ENCODE measurements at places on chromosomes 16 and 17.

DNA sequence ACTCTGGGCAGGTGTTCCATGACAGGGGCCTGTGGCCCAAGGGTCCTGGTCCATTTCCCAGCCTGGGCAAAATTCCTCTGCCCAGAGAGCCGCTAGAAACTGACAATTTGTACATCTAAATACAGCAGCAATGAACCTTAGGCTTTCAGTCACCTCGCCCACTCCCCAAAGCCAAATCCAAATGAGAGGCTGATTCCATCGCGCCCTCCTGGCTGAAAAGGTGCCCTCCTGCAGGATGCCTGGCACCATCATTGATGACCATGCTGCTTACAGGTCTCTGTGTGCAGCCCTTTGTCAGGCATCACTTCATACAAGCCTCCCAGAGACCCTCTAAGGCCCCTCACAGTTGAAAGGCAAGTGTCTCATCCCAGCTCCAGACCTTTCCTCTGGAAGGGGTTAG lies 114.7 kb downstream of the C16orf78 start:
- DNase-seq = no peak

DNA sequence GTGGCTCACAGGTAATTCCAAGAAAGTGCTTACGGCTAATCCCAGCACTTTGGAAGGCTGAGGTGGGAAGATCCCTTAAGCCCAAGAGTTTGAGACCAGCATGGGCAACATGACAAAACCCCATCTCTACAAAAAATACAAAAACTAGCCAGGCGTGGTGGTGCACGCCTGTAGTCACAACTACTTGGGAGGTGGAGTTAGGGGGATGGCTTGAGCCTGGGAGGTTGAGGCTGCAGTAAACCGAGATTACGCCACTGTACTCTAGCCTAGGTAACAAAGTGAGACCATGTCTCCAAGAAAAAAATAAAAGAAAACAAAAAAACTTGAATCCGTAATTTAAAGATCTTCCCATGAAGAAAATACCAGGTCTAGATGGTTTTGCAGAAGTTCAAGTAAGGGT lies 5.0 kb downstream of the ICAM2 start:
- DNase-seq = no peak

- no peak for DNase-seq
Measured at GRCh38 chr17:47733674-47734410, 806 bp downstream of the TBX21 start.

DNA sequence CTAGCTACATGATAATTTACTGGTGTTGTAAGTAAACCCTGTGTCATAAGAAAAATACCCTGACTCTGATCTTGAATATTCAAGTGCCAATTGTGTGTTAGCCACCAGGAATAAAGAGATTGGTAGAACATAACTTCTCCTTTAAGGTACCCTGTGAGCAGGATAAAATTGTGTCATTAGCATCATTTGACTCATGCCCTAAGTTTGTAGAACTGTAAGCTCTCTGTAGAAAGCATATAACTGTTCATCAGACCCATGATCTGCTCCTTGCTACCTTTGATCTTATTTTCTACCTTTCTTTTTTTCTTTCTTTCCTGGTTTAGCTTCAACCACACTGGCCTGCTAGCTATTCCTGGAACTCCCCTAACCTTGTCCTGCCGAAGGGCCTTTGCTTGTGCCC lies 35.8 kb downstream of the PTRH2 start:
- no peak for DNase-seq

GRCh38 chr16:71767060-71767900 lies 41.4 kb downstream of the AP1G1 start:
- DNase-seq = no peak

- DNase-seq = no peak
Measured at GRCh38 chr17:50199211-50199802, 2.1 kb downstream of the COL1A1 start.

DNA sequence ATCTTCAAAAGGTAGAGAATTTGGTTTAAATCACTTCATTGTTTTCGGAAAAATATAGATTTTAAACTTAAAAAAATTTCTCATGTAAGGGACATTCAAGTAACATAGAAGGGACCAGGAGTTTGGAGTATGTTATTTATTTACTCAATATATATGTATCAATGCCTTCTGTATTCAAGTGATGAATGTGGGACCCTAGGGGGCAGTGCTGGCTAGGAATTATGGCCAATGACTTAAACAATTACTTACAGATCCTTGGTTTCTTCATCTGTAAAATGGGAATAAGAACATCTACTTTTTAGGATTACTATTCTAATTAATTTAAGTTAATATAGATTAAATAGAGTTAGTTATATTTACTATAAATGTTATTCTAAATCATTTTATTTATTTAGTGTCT lies 886.3 kb upstream of the RBFOX1 start:
- no peak for DNase-seq

DNA sequence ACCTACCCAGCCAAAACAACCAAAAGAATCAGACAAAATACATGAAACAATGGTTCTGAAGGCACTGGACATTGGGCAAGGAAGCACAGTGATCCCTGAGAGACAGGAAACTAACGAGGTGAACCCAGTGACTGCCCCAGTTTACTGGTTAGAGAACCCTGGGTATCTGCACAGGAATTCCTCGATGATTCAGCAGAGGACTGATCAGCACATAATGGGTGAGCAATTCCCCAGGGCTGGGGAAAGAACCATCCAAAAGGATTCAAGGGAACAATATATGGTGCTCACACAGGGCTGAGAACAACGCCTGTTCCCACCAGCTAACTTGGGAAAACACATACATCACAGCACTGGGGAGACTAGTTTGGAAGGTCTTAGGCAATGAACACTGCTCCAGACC lies 167.2 kb downstream of the PARN start:
- DNase-seq = no peak

GRCh38 chr16:55832773-55833691 lies at the start of gene CES1:
CES1 (minus strand) TSS chr16:55833096; CDS start chr16:55833055, 41 bp downstream.
- peak; percentile 21 for DNase-seq

GRCh38 chr17:59829217-59830006 lies 63.3 kb downstream of the TUBD1 start:
- DNase-seq = peak; percentile 97

- DNase-seq = no peak
Measured at GRCh38 chr17:16470265-16470664, 21.7 kb downstream of the LRRC75A start.

DNA sequence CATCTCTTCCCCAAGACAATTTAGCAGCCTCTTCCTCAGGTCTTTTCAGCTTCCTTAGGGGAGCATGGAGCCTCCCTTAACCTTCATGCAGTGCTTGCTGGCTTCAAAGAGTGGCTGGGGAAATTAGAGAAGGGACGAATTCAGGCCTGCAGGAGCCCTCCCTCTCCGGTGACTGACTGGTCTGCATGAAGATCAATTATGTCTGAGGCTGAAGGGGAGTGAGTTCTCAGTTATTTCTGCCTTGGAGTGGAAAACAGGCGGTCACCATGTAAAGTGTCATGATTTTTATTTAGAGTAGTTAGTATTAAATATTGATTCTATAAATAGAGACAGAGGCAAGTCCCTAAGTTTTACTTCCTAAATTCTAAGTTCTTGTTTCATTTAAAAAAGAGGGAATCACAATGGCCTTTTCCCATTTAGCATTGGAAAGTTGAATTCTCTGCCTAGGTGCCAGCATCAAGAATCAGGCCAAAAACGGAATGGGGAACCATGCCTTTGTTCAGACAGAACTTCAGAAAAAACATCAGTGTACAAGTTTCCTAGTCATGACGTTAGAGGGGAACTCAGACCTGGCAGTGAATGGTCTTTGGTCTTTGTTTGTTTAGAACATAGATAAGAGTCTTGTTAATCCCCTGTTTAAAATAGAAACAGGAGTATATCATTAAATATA lies 4.4 kb downstream of the GABARAPL2 start:
- DNase-seq = peak; percentile 64

DNA sequence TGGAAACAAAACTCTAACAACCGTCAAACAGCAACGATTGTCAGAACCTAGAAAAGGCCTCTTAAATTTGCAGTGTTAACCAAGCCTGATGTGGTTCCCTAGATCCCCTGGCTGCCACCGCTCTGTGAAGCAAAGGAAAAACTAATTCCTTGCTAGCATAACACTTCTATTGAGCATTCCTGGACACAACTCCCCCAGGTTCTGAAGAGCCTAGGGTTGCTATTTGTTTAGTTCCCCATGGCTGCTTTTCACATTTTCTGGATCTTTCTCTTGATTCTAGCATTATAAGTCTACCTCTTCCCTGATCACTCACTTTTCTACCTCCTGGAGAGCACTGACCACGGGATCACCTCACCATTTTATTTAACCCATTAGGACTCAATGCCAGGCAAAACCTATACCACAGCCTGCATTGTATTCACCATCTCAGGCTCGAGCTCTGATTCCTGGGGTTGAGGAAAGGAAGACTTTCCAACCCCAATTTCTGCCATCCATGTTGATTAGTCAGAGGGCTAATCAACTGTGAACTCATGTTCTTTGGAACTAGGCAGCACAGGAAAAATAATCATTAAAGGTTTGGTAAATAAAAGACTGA lies 692 bp upstream of the KCNJ16 start:
- DNase-seq = no peak

GRCh38 chr16:2009164-2009711 lies 383 bp downstream of the ZNF598 start:
- peak; percentile 28 for DNase-seq

- DNase-seq = peak; percentile 28
Measured at GRCh38 chr16:89330177-89330856, 112.8 kb downstream of the ZNF778 start.

- peak; percentile 96 for DNase-seq
Measured at GRCh38 chr16:27326738-27327585, 13.2 kb downstream of the IL4R start.

GRCh38 chr16:23700509-23700908 lies 12.5 kb downstream of the ERN2 start:
- DNase-seq = no peak

DNA sequence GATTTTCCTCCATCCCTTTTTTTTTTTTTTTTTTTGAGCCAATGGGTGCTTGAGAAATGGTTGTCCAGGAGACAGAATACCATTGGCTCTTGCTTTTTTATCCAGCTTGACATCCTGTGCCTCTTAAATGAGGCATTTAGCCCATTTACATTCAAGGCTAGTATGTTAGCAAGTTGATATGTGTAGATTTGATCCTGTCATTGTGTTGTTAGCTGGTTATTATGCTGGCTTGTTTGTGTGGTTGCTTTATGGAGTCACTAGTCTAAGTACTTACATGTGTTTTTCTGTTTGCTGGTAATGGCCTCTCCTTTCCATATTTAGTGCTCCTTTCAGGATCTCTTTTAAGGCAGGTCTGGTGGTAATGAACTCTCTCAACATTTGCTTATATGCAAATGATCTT lies 14.1 kb upstream of the SLFN11 start:
- DNase-seq = no peak

GRCh38 chr16:79301051-79301450 lies 299.5 kb downstream of the MAF start:
- DNase-seq = no peak

DNA sequence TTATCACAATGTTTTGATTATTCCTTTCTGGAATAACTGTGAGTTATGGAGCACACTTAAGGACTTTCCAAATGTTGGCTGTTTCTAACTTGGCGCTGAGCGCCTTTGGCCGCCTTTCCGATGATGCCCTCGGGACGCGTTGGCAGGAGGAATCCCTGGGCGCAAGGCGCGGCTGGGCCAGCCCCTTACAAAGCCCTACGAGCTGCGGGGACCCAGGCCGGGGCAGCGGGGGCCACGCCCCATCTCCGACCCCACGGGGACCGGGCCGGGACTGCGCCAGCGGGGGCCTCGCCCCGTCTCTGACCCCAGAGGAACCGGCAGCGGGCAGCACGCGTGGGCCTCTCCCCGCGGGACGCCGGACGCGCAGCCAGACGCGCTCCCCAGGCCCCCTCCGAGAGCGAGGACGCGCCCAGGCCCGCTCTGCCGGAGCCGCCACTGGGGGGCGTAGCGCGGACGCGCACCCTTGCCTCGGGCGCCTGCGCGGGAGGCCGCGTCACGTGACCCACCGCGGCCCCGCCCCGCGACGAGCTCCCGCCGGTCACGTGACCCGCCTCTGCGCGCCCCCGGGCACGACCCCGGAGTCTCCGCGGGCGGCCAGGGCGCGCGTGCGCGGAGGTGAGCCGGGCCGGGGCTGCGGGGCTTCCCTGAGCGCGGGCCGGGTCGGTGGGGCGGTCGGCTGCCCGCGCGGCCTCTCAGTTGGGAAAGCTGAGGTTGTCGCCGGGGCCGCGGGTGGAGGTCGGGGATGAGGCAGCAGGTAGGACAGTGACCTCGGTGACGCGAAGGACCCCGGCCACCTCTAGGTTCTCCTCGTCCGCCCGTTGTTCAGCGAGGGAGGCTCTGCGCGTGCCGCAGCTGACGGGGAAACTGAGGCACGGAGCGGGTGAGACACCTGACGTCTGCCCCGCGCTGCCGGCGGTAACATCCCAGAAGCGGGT lies at the start of gene GAA:
GAA (plus strand) TSS at position 571 of the 935 bp plus-strand sequence. CDS start 3,006 bp downstream, outside the sequence.
- DNase-seq = peak; percentile 95

DNA sequence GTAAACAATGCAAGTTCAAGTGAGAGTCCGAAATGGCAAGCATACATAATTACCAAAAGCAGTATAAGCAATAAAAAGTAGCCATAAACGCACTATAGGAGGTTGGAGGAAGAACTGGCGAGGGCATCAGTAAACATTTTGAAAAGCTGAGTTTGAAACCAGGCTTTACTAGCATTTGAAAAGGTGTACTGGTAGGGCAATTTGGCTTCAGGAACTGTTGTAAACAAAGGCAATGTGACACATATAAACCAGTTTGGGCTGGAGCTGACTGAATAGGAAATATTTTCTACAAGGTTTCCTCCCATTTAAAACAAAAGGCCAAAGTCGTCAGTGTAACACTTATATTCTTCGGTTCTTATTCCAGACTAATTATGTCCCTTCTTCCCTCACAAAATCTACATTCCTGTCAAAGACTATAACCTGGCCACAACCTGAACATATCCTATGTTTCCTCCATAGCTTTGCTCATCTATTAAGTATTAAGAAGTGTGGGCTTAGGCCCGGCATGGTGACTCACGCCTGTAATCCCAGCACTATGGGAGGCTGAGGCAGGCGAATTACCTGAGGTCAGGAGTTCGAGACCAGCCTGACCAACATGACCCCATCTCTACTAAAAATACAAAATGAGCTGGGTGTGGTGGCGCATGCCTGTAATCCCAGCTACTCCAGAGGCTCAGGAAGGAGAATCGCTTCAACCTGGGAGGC lies 7.8 kb downstream of the CBX1 start:
- no peak for DNase-seq

GRCh38 chr17:83012868-83013778 lies 66.3 kb upstream of the METRNL start:
- no peak for DNase-seq

DNA sequence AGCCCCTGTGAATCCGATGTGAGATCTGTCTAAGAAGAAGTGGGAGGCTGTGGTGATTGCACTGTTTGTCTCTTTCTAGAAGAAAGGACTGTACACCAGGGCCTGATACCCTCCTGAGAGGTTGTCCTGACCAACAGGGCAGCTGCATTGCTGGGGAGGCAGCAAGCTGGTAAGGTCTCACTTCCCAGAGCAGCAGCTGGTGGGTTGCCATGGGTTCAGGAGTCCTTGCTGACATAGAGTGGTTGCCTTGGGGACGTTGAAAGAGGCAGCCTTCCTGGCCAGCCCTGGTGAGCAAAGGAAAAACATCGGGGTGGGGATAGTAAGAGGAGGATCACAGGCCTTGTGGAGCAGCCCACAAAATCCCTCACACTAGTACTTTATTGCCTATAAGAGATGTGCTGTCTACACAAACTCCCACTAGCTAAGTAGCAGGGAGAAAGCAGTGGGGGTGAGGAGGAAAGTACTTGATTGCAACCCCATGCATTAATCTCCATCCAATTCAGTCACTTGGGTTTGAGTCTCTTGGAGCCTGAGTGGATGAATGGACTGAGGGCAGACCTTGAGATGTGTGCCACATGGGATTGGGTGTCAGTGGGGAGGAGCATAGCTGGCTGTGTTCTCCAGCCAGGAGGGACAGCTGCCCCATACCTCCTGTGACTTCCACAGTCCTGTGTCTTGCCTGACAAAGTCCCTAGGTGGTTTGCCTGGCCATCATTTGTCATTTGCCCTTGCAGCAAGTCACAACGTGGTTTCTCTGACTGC lies 143.8 kb upstream of the RPL38 start:
- no peak for DNase-seq

Measured in suppressor macrophage treated with lipopolysaccharide for 4 hours (primary cell).